ENCODE measurements at places on chromosomes 2 and 18.

DNA sequence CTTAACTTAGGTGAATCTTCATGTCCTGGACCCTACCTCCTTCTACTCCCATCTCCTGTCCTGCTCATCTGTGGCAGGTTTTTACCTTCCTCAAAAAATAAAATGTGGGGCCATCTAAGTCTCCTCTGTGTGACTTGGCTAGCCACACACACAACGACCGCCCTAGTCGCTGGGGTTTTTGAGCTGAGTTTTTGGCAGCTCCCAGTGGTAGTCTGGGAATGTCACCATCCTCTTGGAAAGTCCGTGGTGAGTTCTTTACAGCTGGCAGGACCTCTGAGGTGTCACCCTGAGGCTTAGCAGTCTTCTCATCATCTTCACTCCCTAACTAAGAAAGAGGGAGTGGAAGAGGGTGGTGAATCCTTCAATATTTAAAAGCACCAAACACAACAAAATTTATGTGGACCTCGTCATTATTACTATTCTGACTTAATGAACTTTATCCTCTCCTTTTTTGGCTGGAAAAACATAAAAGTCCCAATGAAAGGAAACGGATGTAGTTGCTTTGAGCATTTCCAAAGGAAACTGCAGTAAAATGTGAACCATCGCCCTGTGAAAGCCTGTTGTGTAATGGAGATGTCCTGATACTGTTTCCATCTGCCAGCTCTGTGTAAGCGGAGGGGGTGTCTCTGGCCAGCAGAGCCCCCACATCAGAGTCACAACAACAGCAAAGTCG is 78.6 kb downstream of the VAPA start:
- DNase-seq = no peak

GRCh38 chr2:8680822-8681760 is 765 bp upstream of the ID2 start:
- DNase-seq = peak; percentile 72

DNA sequence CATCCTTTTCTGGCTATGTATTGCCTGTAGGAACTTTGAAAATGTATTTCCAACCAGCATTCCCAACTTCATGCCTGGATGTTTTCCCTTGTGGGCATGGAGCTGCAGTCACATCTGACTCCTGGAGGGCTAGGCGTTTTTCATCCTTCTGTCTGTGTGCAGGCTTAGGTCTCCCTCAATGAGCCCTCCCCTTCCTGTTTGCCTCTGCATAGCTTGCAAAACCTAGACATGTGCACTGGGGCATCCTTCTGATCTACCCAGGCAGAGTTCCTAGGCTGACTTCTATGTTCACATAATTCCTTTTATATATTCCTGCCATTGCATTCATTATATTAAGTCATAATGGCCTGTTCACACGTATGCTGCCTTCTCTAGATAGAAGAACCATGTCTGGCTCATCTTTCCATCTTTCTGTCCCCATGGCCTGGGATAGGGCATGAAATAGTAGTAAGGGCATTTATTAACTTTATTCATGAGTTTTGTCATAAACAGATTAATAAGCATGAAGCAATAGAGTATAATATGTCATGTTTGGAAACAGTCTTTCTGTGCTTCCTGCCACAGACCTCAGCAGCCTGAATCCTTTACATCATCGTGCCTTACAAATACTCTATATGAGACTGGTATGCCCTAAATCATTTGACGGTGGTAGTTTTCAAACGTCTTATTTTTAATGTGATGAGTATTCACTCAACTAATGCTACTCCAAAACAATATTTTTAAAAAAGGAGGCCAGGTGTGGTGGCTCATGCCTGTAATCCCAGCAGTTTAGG is 195.6 kb downstream of the TGIF1 start:
- DNase-seq = no peak

DNA sequence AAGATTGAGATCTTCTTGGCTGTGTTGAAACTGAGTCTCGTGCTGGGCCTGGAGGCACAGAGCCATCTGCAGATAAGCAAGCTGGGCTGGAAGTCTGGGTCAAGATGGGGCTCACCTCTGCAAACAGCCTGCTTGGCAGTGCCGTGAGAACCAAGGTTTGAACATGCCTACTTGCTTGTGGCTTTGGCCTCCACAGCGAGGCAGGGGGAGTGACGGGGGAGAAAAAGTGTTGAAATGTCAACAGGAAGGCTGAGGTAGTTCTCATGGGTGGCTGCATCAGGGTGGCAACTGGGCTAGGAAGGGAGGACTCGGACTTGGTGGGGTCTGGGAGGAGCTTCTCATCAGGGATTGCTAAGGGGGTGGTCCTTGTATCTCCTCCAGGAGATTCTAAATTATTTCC is 99.7 kb downstream of the THNSL2 start:
- DNase-seq = no peak

- no peak for DNase-seq
These were observed 28.6 kb downstream of the CROCC2 start for GRCh38 chr2:240934701-240935102.

DNA sequence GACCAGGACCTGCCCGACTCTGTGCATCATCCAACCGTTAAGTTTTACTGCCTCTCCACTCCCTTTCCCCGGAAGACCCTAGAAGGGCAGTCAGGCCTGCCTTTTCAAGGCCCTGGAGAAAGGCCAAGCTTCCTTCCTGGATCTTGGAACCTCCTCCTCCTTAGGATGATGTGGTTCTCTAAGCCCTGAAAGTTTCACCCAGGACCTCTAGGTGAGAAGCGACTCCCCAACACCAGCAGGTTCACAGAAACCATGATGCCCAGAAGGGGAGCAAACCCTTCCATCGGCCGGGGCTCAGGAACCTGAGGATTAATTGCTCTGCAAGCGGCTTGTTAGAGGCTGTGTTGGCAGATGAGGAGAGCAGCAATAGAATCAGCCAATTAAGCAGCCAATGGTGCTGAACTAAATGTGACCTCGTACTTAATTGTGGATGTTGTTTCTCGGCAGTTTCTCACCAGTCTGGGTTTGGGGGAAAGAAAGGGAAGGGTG is 94.2 kb upstream of the FZD7 start:
- no peak for DNase-seq

DNA sequence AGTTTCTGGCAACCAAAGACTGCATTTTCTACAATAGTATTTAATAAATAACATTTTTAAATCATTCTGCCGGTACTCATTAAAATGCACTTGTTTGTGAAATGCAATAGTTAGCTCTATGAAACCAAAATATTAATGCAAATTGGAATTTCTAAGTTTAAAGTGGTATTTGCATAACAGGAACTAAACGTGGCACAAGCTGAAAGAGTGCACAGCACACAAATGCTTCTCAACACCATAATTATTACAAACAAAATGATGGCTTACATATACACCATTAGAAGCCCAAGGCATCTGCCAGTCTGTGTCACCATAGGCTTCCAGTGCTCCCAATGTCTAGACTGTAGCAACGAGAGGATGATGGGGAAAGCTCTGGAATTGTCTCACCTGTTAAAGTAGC is 280.5 kb downstream of the TCF4 start:
- no peak for DNase-seq

GRCh38 chr2:75246441-75247167 is 47.3 kb upstream of the TACR1 start:
- DNase-seq = no peak

GRCh38 chr2:180571559-180571958 is 408.8 kb upstream of the UBE2E3 start:
- DNase-seq = no peak

DNA sequence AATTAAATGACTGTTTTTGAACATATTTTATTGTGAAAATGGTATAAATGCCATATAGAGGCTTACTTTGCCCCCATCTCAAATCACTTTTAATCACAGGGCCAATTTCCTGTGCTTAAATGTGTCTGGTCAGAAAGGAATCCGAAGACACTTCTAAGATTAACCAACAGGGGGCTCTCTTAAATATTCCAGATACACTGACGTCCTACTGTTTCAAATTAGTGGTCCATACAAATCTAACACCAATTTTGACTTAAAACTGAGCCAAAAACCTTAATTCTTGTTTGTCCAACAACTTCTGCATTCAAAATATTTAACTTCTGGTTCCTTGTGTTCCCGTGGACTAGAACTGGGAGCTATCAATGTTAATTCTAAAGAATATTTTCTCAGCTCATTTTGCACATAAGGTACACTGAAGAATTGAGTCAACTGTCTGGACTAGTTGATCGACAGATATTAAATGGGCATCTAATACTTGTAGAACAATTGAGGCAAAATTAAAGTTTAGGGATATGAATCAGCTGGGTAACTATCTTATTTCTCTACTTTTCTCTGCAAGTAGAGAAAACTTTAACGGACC is 557.5 kb downstream of the ARHGAP15 start:
- peak; percentile 64 for DNase-seq

GRCh38 chr2:104043864-104044263 is 810.1 kb upstream of the POU3F3 start:
- peak; percentile 37 for DNase-seq

DNA sequence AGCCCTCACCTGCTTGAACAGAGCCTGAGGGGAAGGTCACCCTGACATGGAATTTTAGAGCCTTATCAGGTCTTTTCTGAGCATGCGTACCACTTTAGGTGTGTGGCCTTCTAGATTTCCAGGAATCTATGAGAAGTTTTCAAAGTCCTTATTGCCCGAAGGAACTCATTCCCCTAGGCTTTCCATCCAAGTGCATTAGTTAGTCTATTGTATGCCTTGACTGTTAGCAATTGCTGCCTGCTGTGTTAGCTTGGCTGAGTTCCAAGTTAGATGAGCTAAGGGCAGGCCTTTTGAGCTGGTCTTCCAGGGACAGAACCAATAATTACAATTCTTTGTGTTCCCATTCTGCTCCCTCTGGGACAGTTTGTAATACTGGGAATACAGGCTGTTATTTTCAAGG is 30.8 kb upstream of the PUM2 start:
- peak; percentile 88 for DNase-seq

DNA sequence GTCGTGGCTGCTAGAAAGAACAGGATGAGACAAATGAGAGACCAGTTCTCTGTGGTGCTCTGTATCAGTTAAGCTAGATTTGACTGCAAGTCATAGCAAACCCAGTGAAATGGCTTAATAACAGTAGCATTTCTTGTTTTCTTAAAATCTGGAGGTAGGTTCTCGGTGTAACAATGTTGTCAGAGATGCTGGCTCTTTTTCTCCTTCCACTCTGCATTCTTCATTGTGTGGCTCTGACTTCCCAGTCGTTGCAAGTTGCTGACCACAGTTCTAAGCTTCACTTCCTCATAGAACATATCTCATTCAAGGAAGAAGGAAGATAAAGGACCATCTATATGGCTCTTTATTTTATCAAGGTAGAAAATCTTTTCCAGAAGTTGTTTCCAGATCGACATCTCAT is 7.9 kb upstream of the CKAP2L start:
- no peak for DNase-seq

GRCh38 chr18:62717169-62717924 is 2.0 kb downstream of the PHLPP1 start:
- DNase-seq = peak; percentile 79

DNA sequence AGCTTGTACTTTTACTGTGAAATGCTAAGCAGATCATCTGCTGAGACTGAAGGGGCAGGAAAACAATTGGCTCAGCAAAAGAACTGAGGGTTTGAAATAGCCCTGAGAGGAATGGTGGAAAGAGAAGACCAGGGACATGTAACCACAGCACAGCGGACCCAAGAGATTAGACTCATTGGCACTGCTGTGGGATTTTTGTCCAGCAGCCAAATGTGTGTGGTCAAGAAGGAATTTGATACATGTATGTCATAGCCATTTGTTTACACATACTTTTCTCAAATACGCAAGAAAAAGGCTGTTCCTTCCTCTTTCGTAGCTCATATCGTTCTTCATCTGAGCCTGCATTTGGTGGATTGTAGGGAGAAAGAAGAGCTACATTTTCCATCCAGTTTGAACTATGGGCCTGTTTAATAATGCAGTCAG is 73.8 kb downstream of the TRABD2A start:
- no peak for DNase-seq

DNA sequence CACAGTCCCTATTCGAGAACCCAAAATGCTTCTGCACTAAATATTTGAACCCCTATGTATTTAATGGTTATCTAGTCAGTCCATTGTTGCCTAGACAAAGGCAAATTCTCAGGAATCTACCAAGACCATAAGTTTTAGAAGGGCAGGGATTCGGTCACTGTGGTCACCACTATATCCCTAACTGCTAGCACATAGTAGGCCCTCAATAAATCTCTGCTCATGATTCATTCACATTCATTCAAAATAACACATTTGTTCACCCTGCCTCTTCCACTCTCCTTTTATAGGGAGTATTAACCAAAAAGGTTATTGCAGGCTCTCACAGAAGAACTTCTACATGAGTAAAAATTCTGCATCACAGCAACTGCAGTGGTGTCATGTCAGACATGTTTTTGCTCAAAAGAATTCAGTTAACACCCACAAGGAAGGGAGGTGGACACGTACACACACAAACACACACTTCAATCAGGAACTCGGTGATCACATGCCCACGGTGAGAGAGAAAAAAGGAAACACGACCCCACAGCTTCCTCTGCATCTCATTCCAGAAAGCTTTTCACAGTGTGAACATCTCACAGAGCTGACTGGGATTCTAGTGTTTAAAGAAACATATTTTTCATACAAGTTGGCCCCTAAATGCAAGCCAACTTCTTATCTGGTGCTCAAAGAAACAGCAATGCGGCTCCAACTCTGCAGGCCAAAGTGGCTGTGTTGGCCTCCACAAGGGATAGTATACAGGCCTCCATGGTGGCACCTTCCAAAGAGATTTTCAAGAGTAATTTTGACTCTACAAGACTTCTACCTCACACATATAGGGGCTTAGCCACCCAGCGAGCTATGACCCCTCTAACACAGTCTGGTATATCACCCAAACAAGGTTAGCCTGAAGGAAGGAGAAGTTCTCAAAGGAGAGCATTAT is 98.0 kb downstream of the ANKRD44 start:
- peak; percentile 37 for DNase-seq

DNA sequence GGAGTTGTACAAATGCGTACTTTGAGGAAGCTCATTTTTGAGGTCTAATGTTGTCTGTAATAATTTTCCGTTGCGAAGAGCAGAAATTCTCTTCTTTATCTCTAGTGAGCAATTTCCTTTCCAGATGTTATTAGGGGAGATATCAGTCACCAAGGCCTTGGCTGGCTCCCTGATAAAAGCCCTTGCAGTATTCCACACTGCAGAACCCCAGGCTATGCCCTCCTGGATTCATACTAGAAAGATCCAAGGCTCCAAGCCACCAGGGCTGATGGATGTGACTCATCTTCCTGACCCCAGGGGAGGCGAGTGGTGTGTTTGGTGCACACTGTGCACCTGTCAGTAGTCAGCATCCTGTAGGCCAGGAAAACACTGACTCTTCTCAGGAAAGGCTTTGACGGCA is 34.7 kb downstream of the INO80C start:
- no peak for DNase-seq

- DNase-seq = no peak
These were observed 26.6 kb downstream of the BIN1 start for GRCh38 chr2:127080226-127080937.

GRCh38 chr2:177024765-177025164 is 187.8 kb upstream of the HNRNPA3 start:
- no peak for DNase-seq

GRCh38 chr2:14735696-14736095 is 103.2 kb downstream of the LRATD1 start:
- DNase-seq = no peak

DNA sequence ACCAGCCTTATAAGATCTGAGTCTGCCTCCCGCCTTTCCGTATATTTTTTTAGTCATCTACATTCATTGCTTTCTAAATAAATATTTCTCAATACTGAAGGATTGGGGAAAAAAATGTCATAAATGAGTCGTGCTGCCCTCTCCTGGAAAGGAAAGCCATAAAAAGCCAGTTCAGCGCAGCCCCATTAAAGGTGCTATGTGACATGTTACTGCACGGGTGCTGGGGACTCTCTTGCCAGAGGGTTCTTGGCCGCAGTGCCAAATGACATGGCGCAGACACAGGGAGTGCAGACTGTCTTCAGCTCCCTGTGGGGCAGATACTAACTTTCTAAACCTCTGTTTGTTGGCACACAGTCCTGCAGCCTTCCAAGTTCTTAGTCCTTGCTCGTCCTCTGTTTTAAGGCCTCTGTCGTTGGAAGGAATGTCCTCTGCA is 53.7 kb upstream of the MAP3K20 start:
- DNase-seq = no peak
